ENCODE measurements at places on chromosomes 6 and 20. TPM values are rescaled to one million over a fixed set of nuclear protein-coding genes. Genes with fewer than 3 reads are reported as not detected.
A peak's percentile ranks its signal among the peaks of the same experiment; 100 is the strongest.

GRCh38 chr20:54043076-54043967 is 27.1 kb downstream of the BCAS1 start:
- DNase-seq: no peak

GRCh38 chr6:2798586-2799134 is 33.5 kb downstream of the WRNIP1 start:
- no peak for DNase-seq

GRCh38 chr6:2767657-2768524 is 2.7 kb downstream of the WRNIP1 start:
- DNase-seq: no peak

GRCh38 chr6:16153211-16153820 is 24.4 kb downstream of the MYLIP start:
- DNase-seq: no peak

DNA sequence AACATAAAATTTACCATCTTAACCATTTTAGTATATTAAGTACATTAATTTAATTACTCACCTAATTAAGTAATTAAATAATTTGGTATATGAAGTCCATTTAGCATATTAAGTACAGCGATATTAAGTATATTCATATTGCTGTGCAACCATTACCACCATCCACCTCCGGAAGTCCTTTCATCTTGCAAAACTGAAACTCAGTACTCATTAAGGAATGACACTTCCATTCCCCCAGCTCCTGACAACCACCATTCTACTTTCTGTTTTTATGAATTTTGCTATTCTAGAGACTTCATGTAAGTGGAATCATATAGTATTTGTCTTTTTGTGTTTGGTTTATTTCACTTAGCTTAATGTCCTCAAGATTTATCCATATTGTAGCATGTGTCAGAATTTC is 61.1 kb upstream of the GTSF1L start:
- DNase-seq: no peak

The METTL24 gene
- total RNA-seq: 0.44 TPM

The SNAP25 gene
- total RNA-seq: not detected

GRCh38 chr6:9487128-9487527 is 927.7 kb downstream of the TFAP2A start:
- DNase-seq: no peak

DNA sequence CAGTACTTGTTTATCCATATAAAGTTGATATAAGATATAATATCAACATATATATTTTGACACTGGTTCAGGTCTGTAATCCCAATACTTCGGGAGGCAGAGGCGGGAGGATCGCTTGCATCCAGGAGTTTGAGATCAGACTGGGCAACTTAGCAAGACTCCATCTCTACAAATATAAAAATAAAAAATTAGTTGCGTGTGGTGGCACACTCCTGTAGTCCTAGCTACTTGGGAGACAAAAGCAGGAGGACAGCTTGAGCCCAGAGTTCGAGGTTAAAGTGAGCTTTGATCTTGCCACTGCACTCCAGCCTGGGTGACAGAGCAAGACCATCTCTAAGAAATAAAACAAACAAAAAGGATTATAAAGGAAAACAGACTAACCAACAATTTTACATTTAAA is 8.9 kb upstream of the KATNA1 start:
- DNase-seq: no peak

- peak; percentile 43 for DNase-seq
Measured at GRCh38 chr20:62202676-62203377, 17.3 kb downstream of the HRH3 start.

The DOK5 gene
- not detected for total RNA-seq
